ENCODE measurements at places on chromosomes 13 and 19. TPM values are rescaled to one million over a fixed set of nuclear protein-coding genes. Genes with fewer than 3 reads are reported as not detected.

Gene ZNF793
- not detected for total RNA-seq

Gene GTF2F1
- 55.2 TPM for total RNA-seq

Gene PRDX2
- 0.83 TPM for total RNA-seq

Gene ADGRE1
- total RNA-seq, result 5.4 TPM

Gene JSRP1
- total RNA-seq, result 1.3 TPM

Gene ZIM2
- total RNA-seq, result not detected
